ENCODE measurements at places on chromosomes 12 and 14.

DNA sequence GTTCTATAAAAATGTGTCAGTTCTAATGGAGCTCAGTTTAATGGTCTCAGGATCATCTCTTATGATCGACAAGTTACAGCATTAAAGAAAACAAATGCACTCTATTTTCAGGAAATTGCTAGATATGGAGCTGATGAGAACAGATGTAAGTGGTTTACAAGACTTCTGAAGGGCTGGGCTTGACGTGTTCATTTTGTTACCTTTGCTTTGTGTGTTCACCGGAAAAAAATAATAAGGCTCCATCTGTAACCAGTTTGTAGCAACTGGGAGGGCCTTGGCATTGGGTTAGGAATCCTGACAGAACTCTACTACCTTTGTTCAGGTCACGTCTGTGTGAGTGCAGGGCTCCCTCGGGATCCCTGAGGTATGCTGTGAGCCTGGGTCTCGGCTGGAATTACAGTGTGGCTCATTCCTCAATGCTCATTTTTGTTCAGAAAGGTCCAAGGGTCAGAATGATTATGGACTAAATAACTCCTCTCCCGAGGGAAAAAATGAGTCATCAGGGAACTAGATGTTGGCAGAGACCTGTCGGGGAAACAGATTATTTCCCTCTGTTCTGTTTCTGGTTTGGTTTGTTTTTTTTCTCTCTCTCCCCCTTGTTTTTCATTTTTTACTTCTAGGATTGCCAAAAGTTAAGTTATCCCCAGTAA lies 158.0 kb downstream of the SLC5A8 start:
- DNase-seq = peak; percentile 97

DNA sequence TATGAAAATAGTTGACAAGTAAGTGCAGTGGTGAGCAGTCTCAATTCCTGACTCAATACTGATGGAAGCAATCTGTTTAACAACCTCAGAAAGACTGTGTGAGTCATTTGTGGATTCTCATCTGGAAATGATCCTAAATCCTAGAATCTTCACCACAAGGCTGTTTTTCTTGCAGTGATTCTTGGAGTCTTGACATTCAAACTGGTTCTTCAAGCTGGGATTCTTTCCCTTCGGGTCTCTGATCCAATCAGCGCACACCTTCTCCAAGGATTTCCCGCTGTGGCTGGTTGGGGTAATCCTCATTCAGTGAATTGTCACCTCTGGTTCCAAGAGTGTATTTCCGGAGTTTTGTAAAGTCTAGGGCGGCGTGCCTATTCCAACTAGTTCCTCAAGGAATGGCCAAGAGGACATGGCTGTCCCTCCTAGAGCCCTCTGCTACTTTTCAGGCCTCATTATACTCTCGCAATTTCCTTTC lies 37.7 kb upstream of the FOXJ2 start:
- DNase-seq = no peak

GRCh38 chr12:47611906-47612305 lies 93.9 kb downstream of the RPAP3 start:
- no peak for DNase-seq

- DNase-seq = peak; percentile 18
Measured at GRCh38 chr14:99873653-99874052, 80.4 kb downstream of the EML1 start.

DNA sequence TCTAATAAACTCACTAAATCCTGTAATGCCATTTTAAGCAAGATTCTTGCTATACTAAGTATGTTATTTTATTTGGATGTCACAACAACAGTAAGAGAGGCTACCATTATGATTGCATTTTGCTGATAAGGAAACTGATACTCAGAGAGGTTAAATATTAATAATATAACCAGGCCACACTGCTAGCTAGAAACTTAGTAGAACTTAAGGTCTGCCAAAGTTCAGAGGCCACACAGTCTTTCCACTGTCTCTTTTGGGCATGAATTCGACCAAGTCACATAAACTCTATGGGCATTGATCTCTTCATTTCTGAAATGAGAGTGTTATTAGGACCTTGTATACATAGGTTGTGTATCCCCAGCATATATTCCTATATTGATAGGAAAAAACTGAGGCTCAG lies 147.9 kb downstream of the SYNE2 start:
- DNase-seq = no peak

GRCh38 chr12:22974865-22975264 lies 349.9 kb downstream of the ETNK1 start:
- no peak for DNase-seq

DNA sequence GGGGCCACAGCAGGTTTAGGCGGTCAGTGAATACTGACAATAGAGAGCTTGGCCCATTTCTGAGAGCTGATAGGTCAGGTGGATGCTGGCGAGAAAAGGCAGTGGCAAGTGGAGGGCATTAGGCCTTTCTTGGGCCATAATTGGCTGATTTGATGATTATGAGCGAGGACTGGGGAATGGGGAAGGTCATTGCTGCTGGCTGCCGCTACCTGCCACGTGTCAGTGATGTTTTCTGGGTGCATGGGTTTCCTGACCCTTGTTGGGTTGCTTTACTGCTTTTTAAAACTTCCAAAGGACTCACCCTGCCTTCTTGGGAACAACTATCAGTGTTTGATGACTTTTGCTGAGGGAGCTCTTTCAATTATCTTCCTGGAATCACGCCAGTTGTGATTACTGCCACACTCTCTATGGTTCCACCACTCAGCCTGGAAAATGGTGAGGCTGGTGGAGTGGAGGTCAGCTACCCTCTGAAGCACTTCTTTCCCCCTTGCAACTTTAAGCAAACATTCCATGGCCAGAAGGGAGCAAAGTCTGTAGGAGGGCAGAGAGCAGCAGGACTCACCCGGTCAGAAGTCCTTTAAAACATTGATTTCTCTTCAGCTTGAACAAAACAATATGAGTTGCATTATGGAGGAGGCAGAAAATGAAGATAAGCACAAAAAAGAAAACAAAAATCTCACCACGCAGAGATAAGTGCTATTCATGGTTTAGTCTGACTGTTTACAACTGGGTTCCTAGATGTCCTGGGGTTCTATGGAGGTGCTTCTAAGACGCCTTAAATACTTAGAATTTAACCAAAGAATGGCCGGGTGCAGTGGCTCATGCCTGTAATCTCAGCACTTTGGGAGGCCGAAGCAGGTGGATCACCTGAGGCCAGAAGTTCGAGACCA lies 12.1 kb upstream of the SLC10A1 start:
- peak; percentile 23 for DNase-seq

DNA sequence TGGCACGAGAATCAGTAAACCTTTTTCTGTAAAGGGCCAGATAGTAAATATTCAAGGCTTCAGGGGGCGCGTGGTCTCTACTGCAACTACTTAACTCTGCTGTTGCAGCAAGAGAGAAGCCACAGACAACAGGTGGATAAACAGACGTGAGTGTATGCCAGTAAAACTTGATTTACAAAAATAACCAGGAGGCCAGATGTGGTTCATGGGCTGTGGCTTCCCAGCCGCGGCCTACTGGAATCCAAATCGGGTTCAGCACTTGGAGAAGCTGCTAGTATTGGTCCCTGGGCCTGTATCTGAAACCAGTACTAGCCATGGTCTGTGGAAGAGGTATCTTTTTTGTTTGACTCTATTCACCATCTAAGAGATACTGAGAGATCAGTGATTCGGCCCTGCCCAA lies 13.3 kb downstream of the PPP2R5C start:
- DNase-seq = no peak

GRCh38 chr12:51082561-51083125 lies 753 bp downstream of the CSRNP2 start:
- peak; percentile 70 for DNase-seq

GRCh38 chr14:104136472-104137296 lies 1.7 kb upstream of the KIF26A start:
- DNase-seq = peak; percentile 70

- peak; percentile 88 for DNase-seq
Measured at GRCh38 chr14:102819176-102819628, 42.0 kb downstream of the TRAF3 start.

DNA sequence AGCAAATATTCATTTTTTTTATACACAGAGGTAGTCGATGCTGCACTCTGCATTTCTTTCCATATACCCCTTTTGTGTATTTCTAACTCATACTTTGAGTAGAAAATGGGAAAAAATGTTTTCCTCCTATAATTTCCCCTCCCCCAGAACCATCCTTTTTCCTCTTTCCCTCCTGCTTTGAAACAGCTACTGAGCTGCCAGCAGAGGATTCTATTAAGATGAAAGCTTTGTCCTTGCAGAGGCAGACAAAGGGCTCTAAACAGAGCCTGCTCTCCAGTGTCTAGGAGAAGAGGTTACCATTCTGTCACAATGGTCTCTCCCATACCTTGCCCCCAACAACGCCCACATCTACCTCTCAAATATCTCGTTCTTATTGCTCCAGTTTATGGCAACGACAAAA lies 74.6 kb upstream of the OSBPL8 start:
- DNase-seq = no peak

DNA sequence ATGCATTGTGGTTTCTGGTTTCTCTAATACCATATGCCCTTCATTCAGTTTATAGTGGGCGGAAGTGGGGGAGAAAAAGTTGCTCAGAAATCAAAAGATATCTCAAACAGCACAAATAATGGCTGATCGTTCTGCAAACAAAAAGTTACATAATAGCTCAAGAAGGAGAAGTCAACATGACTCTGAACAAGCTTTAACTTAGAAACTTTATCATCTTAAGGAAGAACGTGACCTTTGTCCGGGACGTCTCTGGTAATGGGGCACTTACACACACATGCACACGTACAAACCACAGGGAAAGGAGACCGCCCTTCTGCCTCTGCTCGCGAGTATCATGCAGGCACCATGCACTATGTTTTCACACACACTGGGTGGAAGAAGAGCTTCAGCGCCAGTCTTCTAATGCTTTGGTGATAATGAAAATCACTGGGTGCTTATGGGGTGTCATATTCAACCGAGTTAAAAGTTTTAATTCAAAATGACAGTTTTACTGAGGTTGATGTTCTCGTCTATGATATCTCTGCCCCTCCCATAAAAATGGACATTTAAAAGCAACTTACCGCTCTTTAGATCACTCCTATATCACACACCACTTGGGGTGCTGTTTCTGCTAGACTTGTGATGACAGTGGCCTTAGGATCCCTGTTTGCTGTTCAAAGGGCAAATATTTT lies 4.7 kb downstream of the FOS start:
- peak; percentile 12 for DNase-seq

DNA sequence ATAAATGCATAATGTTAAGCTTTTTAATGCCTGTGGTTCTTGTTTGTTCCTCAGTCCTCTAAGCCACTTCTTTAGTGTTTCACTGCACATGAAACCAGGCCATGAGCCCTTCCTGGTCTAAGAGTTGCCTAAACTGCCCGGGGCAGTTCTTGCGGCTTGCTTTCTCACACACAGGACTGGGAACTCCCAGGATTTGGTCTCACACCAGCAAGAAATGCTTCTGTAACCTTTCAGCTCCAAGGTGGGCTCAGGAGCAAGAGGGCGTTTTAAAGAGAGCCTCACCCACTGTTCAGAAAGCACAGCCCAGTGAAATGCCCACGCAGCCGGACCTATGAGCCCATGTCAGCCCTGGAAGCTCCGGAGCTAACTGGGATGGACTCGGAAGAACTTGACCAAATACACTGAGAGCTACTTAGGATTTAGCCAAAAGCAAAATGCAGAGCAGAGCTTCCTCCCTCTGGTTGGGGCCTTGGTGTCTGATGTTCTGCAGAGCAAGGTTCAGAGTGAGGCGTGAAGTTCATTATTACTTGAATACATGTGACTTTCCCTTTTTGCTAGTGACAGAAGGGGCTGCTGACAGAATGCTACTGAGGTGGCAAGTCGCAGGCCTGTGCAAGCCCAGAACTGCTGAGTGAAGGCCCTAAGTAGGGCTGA lies 23.4 kb downstream of the SLC25A29 start:
- DNase-seq = no peak

GRCh38 chr14:77003960-77004710 lies 24.4 kb downstream of the IRF2BPL start:
- DNase-seq = no peak

- DNase-seq = no peak
Measured at GRCh38 chr12:65139389-65139788, 18.3 kb upstream of the WIF1 start.

GRCh38 chr14:102857444-102857843 lies 65.0 kb upstream of the AMN start:
- DNase-seq = no peak

DNA sequence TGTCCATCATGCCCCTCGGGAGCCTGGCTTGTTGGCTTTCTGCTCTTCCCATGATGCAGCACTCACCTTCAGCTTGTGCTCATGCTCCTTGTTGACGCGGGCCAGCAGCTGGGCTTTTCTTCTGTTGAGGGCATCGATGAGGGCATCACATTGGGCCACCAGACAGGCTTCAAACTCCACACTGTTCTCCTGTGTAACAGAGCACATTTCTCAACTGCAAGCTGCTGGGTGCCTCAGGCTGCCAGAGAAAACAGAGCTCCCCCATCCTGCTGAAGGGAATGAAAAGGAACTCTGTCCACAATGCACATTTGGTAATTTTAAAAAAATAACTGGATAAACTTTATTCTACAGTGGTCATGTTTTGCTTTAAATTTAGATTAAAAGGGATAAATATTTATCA lies 72.1 kb downstream of the TRIM9 start:
- no peak for DNase-seq

GRCh38 chr12:26937443-26937862 lies 328 bp downstream of the INTS13 start:
- no peak for DNase-seq

Measured in NCI-H69 (cell line).